ENCODE measurements at places on chromosomes 6 and 20.

DNA sequence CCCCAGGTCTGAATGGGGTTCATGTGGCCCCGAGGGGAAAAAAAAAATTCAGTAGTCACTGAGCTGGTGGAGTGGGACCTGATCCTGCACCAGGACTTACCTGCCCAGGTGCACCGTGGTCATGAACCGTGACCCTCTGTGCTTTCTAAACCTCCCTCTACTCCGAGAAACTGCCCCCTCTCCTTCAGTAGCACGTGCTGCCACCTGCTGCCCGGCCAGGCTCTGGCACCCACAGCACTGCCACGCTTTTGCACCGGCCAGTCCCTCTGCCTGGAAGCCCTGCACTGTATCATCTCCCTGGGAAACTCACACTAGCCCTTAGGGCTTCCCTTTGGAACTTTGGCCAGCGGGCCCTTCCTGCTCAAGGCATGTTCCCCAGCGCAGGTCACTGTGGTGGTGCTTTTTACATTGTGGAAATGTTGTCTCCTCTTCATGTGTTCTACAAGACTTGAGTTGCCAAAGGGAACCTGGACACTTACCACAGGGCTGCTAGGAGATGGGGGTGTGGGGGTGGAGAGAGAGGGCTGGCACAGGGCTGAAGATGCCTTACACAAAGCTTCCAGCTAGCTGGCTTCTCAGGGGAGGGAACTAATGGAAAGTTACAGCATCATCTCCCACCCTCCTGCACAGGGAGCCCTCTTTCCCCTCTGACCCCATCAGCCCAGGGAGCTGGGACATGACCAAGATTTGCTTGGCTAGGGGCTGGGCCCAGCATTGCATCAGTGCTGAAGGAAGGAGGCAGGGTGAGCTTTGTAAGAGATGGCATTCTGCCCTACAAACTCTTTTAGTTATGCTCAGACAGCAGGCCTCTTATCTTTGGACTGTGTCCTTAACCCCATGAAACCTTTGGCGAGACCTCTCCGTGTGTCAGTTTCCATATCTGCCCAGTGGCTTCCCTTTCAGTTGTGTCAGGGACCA is 2.5 kb upstream of the PTPRT start:
- no peak for DNase-seq

- no peak for DNase-seq
Observed at GRCh38 chr20:48912065-48912464, 9.4 kb upstream of the ARFGEF2 start.

GRCh38 chr6:125701354-125701668 is 48.1 kb upstream of the HEY2 start:
- DNase-seq, result no peak

GRCh38 chr20:57695940-57696339 is 13.9 kb downstream of the PMEPA1 start:
- DNase-seq, result no peak

- no peak for DNase-seq
Observed at GRCh38 chr6:122861594-122861993, 72.5 kb downstream of the SMPDL3A start.

DNA sequence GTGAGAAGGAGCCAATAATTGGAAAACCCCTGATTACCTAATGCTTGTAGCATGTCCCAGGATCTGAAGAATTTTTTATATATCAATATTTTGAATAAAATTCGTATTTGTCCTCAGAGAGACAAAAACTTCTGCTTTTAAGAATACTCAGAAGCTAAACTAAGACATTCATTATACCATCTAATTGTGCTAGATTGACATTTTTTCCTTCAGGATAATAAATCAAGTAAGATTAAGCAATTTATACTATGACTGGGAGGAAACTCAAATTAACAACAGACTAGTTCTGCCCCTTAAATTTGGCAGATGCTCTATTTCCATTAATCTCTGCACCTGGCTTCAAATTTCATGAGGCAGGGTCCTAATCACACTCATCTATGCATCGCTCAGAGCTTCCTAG is 291.4 kb downstream of the PLCB1 start:
- no peak for DNase-seq

- DNase-seq, result no peak
Observed at GRCh38 chr20:17622086-17622850, 52.4 kb downstream of the DSTN start.

GRCh38 chr6:133551847-133552341 is 310.7 kb downstream of the EYA4 start:
- DNase-seq, result no peak

- no peak for DNase-seq
Observed at GRCh38 chr6:37862992-37863391, 43.5 kb downstream of the ZFAND3 start.

DNA sequence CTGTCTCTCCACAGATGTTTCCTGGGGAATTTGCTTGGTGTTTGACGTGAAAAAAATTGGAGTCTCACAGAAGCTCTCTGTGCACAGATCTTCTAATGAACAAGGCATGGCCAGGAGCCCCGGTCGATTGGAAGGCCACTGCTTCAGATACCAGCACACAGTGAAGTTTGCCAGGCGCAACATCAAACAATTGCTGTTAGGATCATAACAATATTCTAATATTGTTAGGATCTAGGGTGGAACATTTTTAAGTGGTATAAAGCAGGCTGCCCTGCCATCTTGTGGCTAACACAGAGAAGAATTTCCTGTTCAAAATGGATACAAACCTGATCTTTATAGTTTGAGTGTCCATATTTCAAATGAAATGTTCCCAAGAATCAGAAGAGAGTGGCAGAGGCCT is 64.1 kb downstream of the C6orf118 start:
- DNase-seq, result no peak

- DNase-seq, result no peak
Observed at GRCh38 chr6:104428184-104428583, 431.5 kb downstream of the HACE1 start.

DNA sequence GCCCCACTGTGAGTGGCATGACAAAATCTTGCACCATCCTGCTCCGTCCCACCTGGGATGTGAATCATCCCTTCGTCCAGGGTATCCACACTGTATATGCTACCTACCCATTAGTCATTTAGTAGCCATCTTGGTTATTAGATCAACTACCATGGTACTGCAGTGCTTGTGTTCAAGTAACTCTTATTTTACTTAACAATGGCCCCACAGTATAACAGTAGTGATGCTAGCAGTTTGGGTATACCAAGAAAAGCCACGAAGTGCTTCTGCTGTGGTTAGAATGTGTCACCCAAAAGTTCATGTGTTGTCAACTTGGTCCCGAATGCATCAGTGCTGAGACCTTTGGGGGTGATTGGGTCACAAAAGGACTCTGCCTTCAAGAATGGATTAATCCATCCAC is 11.7 kb downstream of the OSER1 start:
- no peak for DNase-seq

Measured in stimulated activated CD8-positive, alpha-beta memory T cell treated with anti-CD3 and anti-CD28 coated beads, Interleukin-15, amount 100 ng/mL, for 24 hours (primary cell).